ENCODE measurements at places on chromosomes 16 and 17.

DNA sequence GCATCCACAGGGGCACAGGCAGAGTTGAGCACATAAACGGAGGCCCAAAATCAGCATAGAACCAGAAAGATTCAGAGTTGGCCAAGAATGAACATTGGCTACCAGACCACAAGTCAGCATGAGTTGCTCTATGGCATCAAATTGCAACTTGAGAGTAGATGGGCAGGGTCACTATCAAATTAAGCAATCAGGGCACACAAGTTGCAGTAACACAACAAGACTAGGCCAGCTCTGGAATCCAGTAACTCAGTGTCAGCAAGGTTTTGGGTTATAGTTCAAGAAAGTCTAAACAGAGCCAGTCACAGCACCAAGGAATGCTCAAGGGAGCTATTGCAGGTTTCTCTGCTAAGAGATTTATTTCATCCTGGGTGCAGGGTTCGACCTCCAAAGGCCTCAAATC, 12.9 kb downstream of the G6PC1 start:
- DNase-seq = no peak

DNA sequence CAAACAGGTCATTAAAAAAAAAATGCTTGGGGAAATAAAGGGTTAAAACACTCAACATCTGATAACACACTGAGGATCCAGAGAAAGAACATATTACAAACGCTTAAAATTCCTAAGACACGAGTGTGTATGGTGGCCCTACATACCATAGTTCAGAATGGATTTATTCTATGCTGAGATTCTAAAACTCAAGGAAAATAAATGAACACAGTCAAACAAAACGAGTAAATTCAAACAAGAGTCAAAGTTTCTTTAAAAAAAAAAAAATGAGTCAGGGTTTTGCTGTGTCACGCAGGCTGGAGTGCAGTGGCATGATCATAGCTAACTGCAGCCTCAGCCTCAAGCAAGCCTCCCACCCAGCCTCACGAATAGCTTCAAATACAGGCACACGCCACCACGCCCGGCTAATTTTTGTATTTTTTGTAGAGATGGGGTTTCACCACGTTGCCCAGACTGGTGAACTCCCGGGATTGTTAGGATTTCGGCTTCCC, 17.4 kb downstream of the CRK start:
- no peak for DNase-seq

GRCh38 chr17:81393684-81394376, 1.4 kb upstream of the BAHCC1 start:
- no peak for DNase-seq

GRCh38 chr16:12544477-12545296, 259.0 kb downstream of the CPPED1 start:
- no peak for DNase-seq

GRCh38 chr16:67155295-67156142, 4.2 kb downstream of the TRADD start:
- DNase-seq = peak; percentile 77

DNA sequence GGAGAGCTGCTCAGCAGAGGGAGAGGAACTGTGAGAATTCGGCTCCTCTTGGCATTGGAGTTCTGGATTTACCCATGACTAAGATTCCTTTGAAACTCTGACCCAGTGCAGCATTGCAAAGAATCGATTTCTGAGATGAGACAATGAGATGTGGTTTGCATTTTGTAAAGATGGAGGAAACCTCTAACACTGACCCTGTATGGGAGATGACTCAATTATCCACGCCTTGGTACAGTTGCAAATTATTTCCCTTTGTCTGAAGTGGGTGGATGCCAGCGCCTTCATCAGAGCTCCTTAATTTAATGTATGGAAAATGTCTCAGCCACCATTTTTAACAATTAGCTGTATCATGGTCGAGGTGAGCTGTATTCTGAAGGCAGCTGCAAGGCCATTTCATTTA, 53.4 kb downstream of the NUP93 start:
- DNase-seq = no peak

GRCh38 chr16:4994719-4995434, 36.7 kb downstream of the SEC14L5 start:
- no peak for DNase-seq

- no peak for DNase-seq
Measured at GRCh38 chr17:9071811-9072498, 50.6 kb downstream of the NTN1 start.

GRCh38 chr16:85913688-85914422, 14.9 kb downstream of the IRF8 start:
- DNase-seq = no peak

DNA sequence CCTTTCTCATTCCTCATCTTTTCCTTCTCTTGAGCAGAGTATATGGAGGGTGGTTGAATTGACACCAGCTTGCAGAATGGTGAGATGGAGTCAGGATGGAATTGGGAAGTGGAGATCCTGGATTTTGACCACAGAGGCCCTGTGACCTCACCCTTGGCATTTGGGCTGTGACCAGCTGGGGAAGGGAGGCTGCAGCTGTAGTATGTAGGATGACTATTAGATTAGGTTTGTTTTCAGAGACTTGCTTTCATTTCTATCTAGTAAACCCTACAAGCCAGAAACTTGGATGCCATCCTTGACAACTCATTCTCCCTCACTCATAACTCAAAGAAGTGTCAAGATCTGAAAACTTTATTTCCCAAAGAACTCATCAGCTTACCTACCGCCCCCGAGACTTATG, 5.9 kb downstream of the GNGT2 start:
- DNase-seq = no peak

DNA sequence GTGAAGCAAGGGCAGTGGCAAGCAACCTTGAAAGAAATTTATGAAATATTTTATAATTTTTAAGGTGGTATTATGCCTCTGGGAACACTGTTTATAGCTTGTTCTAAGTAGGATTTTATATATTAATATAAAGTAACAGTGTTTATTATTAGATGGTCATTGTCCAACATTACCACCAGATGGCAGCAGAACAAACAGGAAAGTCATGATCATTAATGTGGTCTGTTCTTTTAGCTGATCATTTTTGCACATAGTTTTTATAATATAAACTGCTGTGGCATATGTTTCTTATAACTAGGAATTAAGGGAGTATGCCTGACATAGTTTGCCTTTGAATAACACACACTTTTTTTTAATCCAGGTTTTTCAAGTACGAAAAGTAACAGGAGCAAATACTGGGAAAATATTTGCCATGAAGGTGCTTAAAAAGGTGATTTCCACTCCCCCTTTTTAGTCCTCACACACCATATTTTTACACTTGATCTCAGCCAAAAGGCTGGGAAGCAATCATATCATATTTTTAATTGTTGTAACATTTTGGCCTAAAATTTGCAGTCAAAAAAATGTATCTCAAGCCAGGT, 21.4 kb downstream of the RPS6KB1 start:
- peak; percentile 48 for DNase-seq

GRCh38 chr16:29676989-29677785, 1.8 kb upstream of the QPRT start:
- no peak for DNase-seq

DNA sequence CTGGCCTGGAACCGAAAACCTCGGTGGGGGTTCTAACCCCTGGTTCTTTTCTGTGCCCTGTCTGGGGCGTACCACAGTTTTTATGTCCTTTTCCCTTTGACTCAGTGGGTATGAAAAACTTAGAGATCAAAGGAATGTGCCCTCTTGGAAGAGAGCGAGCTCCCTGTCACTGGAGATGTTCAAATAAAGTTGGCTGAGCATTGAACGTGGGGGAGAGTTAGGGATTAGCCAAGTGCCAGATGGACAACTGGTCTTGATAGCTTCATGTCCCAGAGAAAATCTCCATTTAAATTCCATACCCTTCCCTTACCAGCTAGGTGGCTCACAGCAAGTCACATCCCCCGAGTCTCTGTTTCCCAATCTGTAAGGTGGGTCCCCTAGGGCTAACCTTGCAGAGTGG, 9.5 kb downstream of the ADGRG1 start:
- DNase-seq = no peak

DNA sequence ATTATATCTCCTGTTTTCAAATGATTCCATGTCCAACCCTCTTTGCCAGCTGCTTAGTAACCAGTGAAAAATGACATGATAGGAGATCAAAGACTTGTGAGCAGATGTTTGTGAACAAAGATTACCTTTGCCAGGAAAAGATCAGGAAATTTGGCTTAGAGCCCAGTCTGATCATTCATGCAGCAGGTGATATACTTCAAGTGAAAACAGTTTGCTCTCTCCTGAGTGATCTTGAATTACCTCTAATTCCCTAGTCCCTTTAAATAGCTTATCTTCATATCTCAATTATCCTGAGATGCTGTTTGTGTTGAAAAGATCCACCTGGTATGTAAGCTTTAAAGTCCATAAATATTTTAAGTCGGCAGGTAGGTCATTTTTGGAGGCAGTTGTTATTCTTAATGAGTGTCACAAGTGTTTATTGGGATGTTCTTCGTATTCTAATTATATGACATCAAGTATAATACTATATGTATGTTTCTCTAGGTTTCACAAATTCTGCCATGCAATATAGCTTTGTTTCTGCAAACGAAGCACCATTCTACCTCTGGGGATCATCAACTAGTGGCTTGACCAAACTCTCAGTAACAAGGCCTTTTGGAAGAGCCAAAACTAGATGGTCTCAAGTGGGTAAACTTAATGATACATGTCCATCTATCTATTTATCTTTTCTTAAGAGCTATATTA, 13.2 kb upstream of the VPS35L start:
- DNase-seq = no peak

- DNase-seq = no peak
Measured at GRCh38 chr17:43308999-43309398, 75.2 kb upstream of the RNU2-1 start.

DNA sequence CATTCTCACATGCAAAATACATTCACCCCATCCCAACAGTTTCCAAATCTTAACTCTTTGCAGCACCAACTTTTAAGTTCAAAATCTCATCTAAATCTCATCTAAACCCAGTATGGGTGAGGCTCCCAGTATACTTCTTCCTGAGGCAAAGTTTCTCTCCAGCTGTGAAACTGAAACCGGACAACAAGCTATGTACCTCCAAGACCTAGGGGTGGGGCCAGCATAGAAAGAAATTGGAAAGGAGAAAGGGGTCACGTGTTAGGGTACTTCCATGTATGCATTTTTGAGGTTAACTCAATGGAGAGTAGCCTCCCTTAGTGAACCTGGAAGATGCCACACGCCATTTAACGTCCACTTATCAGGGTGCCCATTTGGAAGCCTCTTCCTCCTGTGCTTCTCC, 23.9 kb upstream of the LRRC75A start:
- no peak for DNase-seq

GRCh38 chr17:47946929-47947397, 5.6 kb downstream of the PNPO start:
- DNase-seq = peak; percentile 47

- no peak for DNase-seq
Measured at GRCh38 chr16:84074721-84075120, 32.1 kb upstream of the SLC38A8 start.

DNA sequence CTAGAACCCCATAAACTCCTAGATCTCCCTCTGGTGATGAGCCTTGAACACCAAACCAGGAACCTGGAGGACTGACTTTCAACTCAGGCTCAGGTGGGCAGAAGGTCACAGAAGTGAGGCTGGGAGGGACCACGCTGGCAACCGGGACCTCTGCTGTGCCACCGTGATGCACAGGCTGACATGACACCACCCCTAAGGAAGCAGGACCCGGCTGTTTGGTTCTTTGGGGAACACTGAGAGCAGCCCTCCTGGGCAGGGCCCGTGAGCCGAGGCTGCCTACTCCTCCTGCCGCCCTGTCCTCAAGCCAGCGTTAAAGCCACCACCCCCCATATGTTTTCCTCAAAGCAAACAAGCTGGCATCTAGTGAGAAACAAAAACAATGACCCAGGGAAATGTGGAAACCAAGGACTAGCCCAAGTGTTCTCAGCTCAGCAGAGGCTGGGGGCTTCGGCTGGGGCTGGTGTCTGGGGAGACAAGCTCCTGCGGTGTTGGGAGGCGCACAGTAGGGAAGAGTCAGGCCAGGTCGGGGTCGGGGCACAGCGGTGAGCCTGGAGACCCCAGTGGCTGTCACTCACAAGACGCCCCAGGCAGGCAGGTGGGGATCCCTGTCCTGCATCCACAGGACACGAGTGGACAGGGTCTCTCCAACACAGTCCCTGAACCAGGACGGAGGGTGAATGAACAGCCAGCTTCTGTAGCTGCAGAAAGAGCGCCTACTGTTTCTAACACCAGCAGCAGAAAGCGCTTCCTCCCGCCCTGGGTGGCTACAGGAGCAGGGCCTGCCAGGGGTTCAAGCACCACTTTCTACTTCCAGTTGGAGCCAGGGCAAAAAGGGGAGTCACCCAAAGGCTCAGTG, 1.7 kb downstream of the SMIM5 start:
- DNase-seq = no peak

- DNase-seq = no peak
Measured at GRCh38 chr17:14050616-14051015, 18.7 kb upstream of the COX10 start.

- no peak for DNase-seq
Measured at GRCh38 chr16:79267781-79268180, 332.8 kb downstream of the MAF start.

GRCh38 chr16:52578829-52579498, 32.0 kb upstream of the TOX3 start:
- no peak for DNase-seq

DNA sequence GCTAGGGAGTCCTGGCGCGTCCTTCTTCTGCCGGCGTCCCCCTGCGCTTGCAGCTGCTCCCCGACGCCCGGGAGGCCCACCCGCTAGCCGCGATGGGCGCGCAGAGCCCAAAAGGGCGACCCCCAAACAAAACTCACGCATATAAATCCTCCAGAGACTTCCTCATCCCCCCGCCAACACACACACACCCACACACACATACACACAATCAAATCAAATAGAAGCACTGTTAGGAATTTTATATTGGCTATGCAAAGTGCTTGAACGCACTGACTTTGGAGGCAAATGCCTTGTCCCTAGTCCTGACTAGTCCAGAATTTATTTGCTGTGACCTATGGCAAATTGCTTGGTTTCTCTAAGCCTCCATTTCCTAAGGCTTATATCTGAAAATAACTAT, 23.8 kb upstream of the CRYM start:
- DNase-seq = no peak

DNA sequence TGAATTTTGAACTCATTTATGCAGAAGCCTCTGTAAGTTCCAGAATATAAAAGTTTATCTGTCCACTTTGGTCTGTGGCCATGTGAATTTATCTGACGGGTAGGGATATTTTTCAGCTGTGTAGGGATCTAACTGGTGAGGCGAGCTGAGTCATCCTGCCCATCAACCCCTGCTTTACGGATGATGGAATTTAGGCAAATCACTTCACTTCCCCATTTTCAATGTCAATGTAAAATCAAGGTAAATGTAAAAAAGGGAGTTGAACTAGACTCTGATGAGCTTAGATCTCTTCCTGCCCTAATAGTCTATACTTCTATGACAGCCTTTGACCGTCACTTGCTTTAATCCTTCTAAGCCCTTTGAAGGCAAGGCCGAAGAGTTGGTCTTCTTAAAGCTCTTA, 2.6 kb downstream of the SLC16A6 start:
- no peak for DNase-seq

DNA sequence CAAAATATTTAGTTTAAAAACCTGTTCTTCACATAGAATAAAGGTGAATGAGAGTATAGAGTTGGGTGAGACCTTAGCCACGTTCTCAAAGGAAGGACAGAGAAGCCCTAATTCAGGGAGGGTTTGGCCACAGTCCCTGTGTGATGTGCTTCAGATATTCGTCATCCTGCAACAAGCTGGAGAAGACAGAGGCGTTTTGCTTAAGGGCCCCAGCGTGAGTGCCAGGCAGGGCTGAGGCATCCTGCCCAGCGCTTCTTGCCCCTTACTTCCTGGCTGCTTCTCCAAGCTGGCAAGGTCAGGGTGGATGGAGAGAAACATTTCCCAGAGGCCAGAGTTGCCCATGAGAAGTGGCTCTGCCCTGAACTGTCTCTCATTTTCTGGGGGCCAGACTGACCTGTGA, 46.9 kb downstream of the AXIN2 start:
- DNase-seq = no peak

All from naive thymus-derived CD8-positive, alpha-beta T cell (primary cell).